Activated naive CD8-positive, alpha-beta T cell treated with anti-CD3 and anti-CD28 coated beads for 36 hours (primary cell): ENCODE measurements at places on chromosomes 7 and 10. TPM values are rescaled to one million over a fixed set of nuclear protein-coding genes. Genes with fewer than 3 reads are reported as not detected.
A peak's percentile ranks its signal among the peaks of the same experiment; 100 is the strongest.

PON1 gene
- total RNA-seq, result not detected

ADCYAP1R1 gene
- not detected for total RNA-seq

VGF gene
- not detected for total RNA-seq

HABP2 gene
- not detected for total RNA-seq

MYO1G gene
- 306 TPM for total RNA-seq

CPA2 gene
- 0.16 TPM for total RNA-seq

CUZD1 gene
- 1.7 TPM for total RNA-seq

HOXA13 gene
- not detected for total RNA-seq

SPAM1 gene
- total RNA-seq, result not detected

DNA sequence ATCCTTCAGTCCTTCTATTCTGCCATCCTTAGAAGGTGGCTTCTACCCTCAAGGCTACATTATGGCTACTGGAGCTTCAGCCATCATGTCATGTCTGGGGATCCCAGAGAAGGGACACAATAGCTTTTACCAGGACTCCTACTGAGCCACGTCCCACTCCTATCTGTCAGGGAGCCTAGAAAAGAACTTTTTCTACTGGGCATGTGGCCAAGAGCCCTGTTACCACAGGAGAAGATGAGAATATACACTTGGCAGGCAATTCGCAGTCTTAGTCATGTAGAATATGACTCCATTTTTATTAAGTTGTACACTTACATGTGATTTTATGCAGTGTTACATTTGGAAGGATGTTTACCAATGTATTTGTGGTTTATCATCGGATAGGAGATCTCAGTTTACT lies 64.6 kb upstream of the KCNMA1 start:
- no peak overlapping the region for H3K4me3 ChIP-seq
- H3K27ac ChIP-seq, result no peak overlapping the region
- H3K4me1 ChIP-seq, result no peaks in the 10 kb centered on the region
- DNase-seq, result no peak

- no peak overlapping the region for H3K4me3 ChIP-seq
- DNase-seq, result no peak
- no peaks in the 10 kb centered on the region for H3K4me1 ChIP-seq
- no peaks in the 10 kb centered on the region for H3K27me3 ChIP-seq
- H3K27ac ChIP-seq, result no peak overlapping the region
Measured at GRCh38 chr7:122013065-122013464, 131.0 kb downstream of the AASS start.

GRCh38 chr7:129851809-129852208 lies 101.0 kb downstream of the UBE2H start:
- peaks cover 39% of the 10 kb centered on the region for H3K4me1 ChIP-seq
- H3K36me3 ChIP-seq, result peaks cover 3% of the 10 kb centered on the region
- H3K4me3 ChIP-seq, result no peak overlapping the region
- no peak for DNase-seq

DNA sequence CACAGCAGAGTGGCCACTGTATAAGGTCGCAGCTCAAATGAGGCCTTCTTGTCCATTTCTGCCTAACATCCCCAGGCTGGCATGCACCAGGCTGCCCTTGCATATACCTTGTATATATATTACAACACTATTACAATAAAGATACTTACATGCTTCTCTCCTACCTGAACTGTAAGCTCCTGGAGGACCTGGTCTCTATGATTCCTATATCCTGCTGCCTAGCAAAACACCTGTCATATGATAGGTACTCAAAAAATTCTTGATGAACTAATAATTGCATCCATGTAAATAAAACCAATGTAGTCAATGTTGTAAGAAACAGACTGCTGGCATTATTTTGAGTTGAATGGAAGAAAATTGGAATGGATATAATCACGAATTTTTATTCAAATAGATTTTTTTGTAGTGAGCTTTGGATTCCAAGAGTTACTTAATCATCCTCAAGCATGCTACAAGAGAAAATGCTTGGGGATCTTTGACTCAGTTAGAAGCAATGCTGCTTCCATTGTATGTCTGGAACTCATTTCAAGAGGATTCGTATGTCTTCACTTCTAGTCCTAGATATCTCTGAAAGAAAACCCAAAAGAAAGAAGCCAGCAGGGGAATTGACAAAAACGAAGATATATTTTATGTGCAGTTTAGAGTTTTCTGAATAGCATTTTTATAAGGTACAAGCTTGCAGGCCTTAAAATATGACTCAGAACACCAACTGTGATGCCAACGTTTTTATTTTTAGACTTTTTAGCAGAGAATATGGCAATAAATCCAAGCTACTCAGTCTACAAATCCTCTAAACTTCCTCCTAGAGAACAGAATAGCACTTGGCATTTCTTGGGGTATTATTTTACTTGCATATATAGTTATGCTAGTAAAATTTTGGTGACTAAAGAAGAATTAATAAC lies 53.1 kb downstream of the OSBPL3 start:
- no peak overlapping the region for H3K4me3 ChIP-seq
- peaks cover 44% of the 10 kb centered on the region for H3K4me1 ChIP-seq
- H3K27ac ChIP-seq, result no peak overlapping the region
- no peak for DNase-seq
- peaks cover 27% of the 10 kb centered on the region for H3K36me3 ChIP-seq

DNA sequence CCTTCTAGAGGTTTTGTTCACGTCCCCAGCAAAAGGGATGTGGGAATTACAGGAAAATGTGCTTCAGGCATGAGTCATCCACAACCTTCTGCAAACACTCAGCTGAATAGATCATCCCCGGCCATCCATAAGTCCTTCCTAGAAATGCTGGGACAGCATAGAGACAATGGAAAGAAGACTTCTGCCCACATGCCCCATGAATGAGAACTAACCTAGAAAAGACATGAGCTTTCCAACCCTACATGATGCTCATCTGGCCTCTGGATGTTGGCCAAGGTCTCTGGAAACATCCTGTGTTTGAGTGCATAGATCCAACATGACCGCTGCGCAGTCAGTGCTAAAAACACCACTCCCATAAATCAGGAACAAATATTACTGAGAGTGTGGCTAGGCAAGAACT lies 277.5 kb downstream of the PLXNA4 start:
- H3K4me3 ChIP-seq, result no peak overlapping the region
- H3K36me3 ChIP-seq, result no peaks in the 10 kb centered on the region
- H3K27ac ChIP-seq, result no peak overlapping the region
- no peaks in the 10 kb centered on the region for H3K4me1 ChIP-seq

- H3K4me3 ChIP-seq, result no peak overlapping the region
- peaks cover under 1% of the 10 kb centered on the region for H3K27me3 ChIP-seq
- no peak for DNase-seq
- H3K4me1 ChIP-seq, result no peaks in the 10 kb centered on the region
Measured at GRCh38 chr10:126321440-126321839, 66.8 kb downstream of the ADAM12 start.

GRCh38 chr7:134721171-134721570 lies 58.3 kb upstream of the CALD1 start:
- no peaks in the 10 kb centered on the region for H3K27me3 ChIP-seq
- no peaks in the 10 kb centered on the region for H3K36me3 ChIP-seq
- H3K27ac ChIP-seq, result no peak overlapping the region
- H3K4me3 ChIP-seq, result no peak overlapping the region

GRCh38 chr7:134922720-134923704 lies 63.3 kb upstream of the AGBL3 start:
- no peak for DNase-seq
- no peaks in the 10 kb centered on the region for H3K36me3 ChIP-seq
- no peak overlapping the region for H3K27ac ChIP-seq
- no peaks in the 10 kb centered on the region for H3K27me3 ChIP-seq
- H3K4me3 ChIP-seq, result no peak overlapping the region

DNA sequence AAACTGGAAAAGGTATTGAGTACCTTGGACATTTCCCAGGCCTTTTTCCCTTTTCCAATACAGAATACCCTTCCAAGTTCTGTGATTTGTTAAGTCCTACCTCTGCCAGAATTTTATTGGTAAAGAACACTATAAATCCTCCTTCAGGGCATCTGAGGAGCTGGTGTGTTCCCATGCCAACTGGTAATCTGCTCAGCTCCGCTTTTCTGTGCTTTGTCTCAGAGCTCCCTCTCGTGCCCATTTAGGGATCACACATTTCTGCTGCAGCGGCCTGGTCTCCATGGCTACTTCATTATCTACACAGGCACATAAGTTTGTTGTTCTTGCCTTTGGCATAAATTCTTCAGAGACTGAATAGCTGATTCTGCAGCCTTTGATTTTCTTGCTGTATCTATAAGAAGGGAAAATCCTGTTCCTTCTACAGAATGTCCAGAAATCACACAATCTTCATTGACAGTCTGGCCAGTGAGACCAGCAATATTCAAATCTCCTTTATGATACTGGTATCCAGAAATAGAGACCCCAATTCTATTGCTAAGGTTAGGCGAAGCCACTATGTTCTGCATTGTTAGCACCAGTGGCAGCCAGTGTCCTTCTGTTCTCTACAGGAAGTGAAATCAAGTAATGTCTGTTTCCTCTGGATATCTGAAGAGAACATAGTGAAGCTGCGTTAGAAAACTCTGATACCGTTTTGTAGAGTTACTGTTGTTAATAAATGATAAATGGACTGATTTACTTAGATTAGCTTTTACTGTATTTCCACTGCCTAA lies 51.9 kb downstream of the DENND11 start:
- peak overlapping the region; percentile 47 for H3K27ac ChIP-seq
- H3K4me3 ChIP-seq, result no peak overlapping the region

DNA sequence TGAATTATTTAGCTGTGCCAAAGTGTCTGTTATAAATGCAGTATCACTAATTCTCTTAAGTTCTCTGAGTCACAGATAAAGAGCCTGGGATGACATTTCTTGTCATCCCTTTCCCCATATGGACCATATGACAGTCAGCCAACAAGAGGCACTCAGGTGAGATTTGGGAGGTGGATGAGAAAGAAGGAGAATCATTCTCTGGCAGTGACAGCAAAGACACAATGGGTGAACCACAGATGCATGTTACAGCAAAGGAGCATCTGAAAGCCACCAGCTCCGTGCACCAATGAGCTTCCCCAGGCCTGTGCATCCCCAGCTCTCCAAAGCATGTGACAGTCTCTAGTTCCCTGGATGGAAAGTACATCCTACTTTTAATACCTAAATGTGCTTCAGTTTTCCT lies 10.8 kb downstream of the GIMAP6 start:
- peak overlapping the region; percentile 3 for H3K4me3 ChIP-seq
- no peaks in the 10 kb centered on the region for H3K27me3 ChIP-seq

GRCh38 chr7:100812729-100813128 lies 14.6 kb downstream of the EPHB4 start:
- no peak overlapping the region for H3K27ac ChIP-seq
- H3K36me3 ChIP-seq, result no peaks in the 10 kb centered on the region
- H3K27me3 ChIP-seq, result no peaks in the 10 kb centered on the region
- H3K4me1 ChIP-seq, result no peaks in the 10 kb centered on the region
- H3K4me3 ChIP-seq, result no peak overlapping the region
- DNase-seq, result no peak

- peaks cover 34% of the 10 kb centered on the region for H3K27me3 ChIP-seq
- H3K27ac ChIP-seq, result no peak overlapping the region
- no peak overlapping the region for H3K4me3 ChIP-seq
- no peaks in the 10 kb centered on the region for H3K36me3 ChIP-seq
- no peaks in the 10 kb centered on the region for H3K4me1 ChIP-seq
Measured at GRCh38 chr7:55261386-55261770, 103.8 kb upstream of the LANCL2 start.

DNA sequence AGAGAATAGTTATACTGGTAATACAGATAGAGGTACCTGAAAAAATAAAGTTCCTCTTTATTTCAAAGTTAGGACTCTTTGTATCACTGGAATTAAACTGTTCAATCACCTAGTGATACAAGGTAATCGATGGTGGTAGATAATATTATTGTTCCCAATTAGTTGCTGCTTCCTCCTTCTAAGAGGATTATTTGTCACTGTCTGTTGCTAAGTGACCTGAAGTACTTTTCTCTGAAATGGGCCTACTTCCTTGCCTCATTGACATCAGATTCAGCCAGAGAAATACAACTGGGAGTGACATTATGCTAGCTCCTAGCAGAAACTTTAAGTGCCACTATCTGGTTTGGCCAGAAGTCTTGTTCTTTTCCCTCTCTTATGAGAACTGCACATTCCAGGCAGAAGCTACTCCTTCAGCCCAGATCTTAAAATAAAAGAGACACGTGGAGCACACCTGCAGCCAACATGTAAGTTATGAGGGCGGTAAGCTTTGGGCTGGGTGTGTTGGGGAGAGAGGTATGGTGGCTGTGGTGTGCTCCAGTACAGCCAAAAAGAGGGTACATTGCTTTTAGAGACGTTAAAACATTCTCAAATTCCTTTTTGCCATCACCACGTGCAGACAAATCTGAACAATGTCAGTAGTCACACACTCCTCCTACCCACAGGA lies 54.8 kb downstream of the MINDY3 start:
- H3K27me3 ChIP-seq, result no peaks in the 10 kb centered on the region
- H3K36me3 ChIP-seq, result peaks cover 51% of the 10 kb centered on the region
- H3K4me1 ChIP-seq, result peaks cover 7% of the 10 kb centered on the region
- no peak overlapping the region for H3K27ac ChIP-seq
- no peak overlapping the region for H3K4me3 ChIP-seq

GRCh38 chr7:22791204-22792158 lies 31.2 kb downstream of the TOMM7 start:
- H3K4me1 ChIP-seq, result no peaks in the 10 kb centered on the region
- H3K36me3 ChIP-seq, result no peaks in the 10 kb centered on the region
- DNase-seq, result no peak
- H3K27me3 ChIP-seq, result no peaks in the 10 kb centered on the region
